Naive thymus-derived CD4-positive, alpha-beta T cell (primary cell): ENCODE measurements at places on chromosomes 6 and 20.

- no peak for DNase-seq
- H3K4me3 ChIP-seq, result no peak overlapping the region
- peaks cover 7% of the 10 kb centered on the region for H3K4me1 ChIP-seq
- no peaks in the 10 kb centered on the region for H3K36me3 ChIP-seq
- H3K27me3 ChIP-seq, result no peaks in the 10 kb centered on the region
Measured at GRCh38 chr20:53699906-53700305, 106.3 kb upstream of the ZNF217 start.

DNA sequence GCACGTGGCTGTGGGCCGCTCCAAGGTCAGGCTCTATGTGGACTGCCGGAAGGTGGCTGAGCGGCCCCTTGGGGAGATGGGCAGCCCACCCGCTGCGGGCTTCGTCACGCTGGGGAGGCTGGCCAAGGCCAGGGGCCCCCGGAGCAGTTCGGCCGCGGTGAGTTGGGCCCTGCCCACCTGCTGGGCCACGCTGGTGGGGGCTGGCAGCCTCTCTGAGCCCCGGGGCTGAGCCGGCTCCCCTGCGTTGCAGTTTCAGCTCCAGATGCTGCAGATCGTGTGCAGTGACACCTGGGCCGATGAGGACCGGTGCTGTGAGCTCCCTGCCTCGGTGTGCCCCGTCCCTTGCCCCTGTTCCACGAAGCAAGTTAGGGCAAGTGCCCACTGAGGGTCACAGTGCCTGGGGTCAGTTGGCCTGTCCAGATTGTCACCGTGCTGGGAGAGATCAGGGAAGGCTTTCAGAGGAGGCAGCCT is 27.1 kb downstream of the COL20A1 start:
- H3K36me3 ChIP-seq, result no peaks in the 10 kb centered on the region
- H3K4me3 ChIP-seq, result no peak overlapping the region
- no peaks in the 10 kb centered on the region for H3K27me3 ChIP-seq

- no peak overlapping the region for H3K4me3 ChIP-seq
- no peaks in the 10 kb centered on the region for H3K4me1 ChIP-seq
- no peaks in the 10 kb centered on the region for H3K27me3 ChIP-seq
- DNase-seq, result no peak
Measured at GRCh38 chr6:109800771-109801170, 109.7 kb downstream of the FIG4 start.

GRCh38 chr6:36428911-36429310 is 13.7 kb downstream of the PXT1 start:
- DNase-seq, result no peak
- H3K27ac ChIP-seq, result no peak overlapping the region
- peaks cover under 1% of the 10 kb centered on the region for H3K4me1 ChIP-seq
- no peaks in the 10 kb centered on the region for H3K36me3 ChIP-seq

DNA sequence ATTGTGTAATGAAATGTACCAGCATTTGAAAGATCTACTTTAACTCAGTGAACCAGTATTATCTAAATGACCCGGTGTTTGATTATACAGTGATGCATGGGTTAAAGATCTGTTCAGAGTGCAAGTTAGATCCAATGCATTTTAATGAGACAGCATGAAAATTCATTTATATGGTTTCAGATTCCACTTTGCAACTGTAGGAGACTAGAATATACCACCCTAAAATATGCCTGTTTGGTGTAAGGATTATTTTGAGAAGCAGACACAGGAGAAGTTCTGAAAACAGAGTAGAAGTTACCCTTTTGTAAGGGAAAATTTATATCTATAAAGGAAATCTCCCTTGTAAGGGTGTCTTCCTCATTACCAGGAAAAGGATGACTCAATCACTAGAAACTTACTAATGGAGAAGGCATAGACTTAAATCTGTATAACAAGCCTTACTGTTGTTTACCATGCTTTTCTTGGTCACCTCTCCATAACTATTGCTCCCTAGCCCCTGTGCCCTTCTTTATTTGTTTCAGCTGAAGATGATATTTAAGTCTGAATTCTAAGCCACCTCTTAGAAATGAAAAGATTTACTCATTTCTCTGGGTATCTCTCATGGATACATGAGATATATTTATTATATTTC is 105.4 kb downstream of the NCOA3 start:
- no peaks in the 10 kb centered on the region for H3K27me3 ChIP-seq
- no peak for DNase-seq
- peaks cover 42% of the 10 kb centered on the region for H3K4me1 ChIP-seq
- no peaks in the 10 kb centered on the region for H3K36me3 ChIP-seq
- H3K4me3 ChIP-seq, result no peak overlapping the region

- no peaks in the 10 kb centered on the region for H3K36me3 ChIP-seq
- H3K27me3 ChIP-seq, result no peaks in the 10 kb centered on the region
- H3K27ac ChIP-seq, result no peak overlapping the region
- DNase-seq, result no peak
Measured at GRCh38 chr6:56734335-56734734, 91.6 kb upstream of the DST start.

DNA sequence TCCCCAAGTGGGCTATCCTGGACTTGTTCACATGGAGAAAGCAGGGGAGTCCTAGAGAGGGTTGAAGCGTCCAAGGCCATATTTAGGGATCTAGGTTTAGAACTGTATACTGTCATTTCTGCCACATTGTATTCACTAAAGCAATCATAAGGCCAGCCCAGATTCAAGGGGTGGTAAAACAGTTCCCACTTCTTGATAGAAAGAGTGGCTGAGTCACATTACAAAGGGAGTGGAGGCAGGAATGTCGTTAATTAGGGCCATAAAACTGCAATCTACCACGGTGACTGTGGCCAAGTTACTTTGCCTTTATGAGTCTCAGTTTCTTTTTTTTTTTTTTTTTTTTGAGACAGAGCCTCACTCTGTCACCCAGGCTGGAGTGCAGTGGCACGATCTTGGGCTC is 7.4 kb upstream of the UBR2 start:
- no peak overlapping the region for H3K4me3 ChIP-seq
- H3K27me3 ChIP-seq, result no peaks in the 10 kb centered on the region
- no peak for DNase-seq

- H3K4me3 ChIP-seq, result no peak overlapping the region
- DNase-seq, result no peak
- H3K27ac ChIP-seq, result no peak overlapping the region
- no peaks in the 10 kb centered on the region for H3K36me3 ChIP-seq
- no peaks in the 10 kb centered on the region for H3K4me1 ChIP-seq
Measured at GRCh38 chr6:146925846-146926245, 278.4 kb upstream of the STXBP5 start.

DNA sequence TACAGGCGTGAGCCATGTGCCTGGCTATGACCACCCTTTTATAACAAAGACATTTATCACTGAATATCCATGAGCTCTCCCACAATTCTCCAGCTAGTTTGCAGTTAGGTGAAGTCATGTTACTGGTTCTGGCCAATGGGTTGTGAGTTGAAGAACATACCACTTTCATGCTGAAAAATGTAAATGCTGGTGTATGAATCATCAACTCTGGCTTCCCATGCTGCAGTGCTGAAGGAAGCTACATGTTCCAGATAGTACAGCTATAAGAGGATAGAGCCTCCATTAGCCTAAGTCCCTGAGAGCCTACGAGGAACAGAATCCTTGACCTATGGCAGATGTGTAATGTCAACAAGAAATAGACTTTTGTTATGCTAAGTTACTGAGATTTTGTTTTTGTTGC is 180.4 kb downstream of the BTBD9 start:
- H3K4me3 ChIP-seq, result no peak overlapping the region
- DNase-seq, result no peak
- no peaks in the 10 kb centered on the region for H3K27me3 ChIP-seq
- H3K36me3 ChIP-seq, result no peaks in the 10 kb centered on the region
- no peak overlapping the region for H3K27ac ChIP-seq
- H3K4me1 ChIP-seq, result no peaks in the 10 kb centered on the region
